Type B pancreatic cell (in vitro differentiated cells): ENCODE measurements at places on chromosomes 3 and 15.

DNA sequence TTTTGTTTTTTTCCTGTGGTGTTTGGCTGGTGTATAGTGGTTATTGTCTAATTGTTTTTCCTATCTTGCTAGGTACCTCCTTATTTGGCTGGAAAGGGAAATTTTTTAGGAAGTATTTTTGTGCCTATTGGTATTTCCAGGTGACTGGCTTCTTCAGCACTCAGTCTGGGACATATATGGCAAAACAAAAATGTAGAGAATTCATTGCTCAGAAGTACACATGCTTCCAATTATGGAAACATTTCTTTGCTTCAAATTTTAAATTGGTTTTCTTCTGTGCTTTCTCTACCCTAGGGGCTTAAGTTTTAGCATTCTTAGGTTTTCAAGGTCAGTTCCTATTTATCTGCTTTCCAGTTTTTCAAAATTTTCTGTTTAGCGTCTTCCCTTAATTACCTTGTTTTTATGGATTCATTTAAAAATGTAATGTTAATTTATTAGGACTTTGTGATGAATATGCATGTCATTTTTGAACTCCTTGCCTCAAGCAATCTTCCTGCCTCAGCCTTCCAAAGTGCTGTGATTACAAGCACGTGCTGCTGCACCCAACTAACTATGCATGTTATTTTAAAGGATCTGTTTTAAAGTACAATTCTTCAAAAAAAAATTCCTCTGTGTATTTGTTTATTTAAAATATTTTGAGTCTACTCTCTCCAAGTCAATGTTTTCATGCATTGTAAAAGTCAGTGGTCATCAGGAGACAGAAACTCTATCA is 231.9 kb upstream of the DPPA4 start:
- no peak for DNase-seq

GRCh38 chr3:139944256-139944910 is 9.4 kb downstream of the CLSTN2 start:
- no peak for DNase-seq

DNA sequence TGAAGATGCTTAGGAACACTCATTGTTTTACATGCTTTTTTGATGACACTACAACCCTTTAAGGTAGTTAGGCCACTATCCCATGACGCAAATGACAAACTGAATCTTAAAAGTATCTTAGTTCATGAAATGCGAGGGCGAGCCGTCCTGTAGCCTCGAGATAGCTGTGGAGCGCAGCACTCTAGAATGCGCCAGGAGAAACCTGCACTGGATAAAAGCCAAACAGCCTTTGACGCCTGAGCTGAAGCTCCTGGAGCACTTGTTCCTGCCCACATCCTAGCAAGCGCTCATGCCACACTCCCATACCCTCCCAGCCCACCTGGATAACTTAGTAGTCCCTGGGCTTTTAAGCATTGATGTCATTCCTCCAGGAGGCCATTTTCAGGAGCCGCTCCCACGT is 516.9 kb downstream of the GABRG3 start:
- DNase-seq: no peak

DNA sequence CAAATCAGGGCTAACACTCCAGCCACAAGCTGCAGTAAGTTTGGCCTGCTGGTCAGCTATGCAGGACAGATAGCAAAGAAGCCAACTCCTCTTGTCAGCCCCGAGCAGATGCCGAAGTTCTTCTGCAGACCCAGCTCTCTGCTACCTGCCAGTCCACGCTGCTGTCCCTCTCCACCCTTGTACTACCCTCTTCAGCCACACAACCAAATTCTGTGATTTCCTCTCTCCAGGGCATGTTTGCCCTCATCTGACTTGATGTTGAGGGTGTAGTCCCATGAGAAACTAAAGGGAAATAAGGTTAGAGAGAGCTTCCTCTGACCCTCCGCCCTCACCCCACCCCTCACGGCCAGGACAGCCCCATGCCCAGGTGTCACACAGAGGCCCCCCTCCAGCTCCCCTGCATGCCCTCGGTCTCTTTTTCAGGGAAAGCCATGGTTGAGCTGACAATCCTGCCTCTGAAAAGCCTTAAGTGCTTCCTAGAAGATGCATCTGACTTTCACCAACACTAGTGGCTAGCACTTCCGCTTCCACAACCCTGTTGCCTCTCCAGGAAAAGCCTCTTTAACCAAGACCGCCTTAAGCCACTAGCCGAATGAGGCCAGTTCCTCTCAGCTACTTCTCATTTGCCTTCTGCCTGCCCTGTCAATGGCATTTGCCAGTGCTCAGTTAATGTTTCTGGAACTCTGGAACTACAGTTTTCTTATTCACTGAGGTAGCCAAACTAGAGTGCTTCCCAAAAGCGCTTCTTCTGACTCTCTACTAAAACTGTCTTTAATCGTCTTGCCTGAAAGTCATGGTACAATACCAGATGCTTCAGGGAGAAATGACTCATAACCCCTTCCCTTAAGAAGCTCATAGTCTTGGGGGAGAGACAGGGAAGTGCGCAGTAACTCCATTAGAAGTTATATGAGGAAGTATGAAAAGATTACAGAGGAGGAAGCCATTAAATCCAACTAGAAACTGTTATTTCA is 300.4 kb upstream of the STT3B start:
- DNase-seq: no peak

GRCh38 chr15:87736401-87736800 is 520.1 kb downstream of the NTRK3 start:
- no peak for DNase-seq

- no peak for DNase-seq
These were observed 35.1 kb upstream of the SPTBN5 start for GRCh38 chr15:41928637-41929620.

DNA sequence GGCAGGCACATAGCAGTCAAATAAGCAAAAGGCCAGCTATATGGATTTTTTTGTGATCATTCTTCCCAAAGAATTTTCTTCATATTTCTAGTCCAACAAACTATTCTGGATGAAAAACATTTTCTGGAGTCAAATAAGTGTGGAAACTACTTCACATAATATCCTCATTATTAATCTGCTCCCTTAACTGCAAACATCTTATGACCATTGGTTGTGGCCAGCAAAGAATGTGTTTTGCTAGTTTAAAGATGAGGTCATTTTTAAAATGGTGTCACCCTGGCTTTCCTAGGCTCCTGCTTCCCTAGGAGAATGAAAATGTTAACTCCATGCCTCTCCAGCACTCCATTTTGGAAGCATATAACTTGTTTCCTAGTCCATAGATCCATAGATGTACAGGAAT is 118.8 kb downstream of the SST start:
- no peak for DNase-seq

DNA sequence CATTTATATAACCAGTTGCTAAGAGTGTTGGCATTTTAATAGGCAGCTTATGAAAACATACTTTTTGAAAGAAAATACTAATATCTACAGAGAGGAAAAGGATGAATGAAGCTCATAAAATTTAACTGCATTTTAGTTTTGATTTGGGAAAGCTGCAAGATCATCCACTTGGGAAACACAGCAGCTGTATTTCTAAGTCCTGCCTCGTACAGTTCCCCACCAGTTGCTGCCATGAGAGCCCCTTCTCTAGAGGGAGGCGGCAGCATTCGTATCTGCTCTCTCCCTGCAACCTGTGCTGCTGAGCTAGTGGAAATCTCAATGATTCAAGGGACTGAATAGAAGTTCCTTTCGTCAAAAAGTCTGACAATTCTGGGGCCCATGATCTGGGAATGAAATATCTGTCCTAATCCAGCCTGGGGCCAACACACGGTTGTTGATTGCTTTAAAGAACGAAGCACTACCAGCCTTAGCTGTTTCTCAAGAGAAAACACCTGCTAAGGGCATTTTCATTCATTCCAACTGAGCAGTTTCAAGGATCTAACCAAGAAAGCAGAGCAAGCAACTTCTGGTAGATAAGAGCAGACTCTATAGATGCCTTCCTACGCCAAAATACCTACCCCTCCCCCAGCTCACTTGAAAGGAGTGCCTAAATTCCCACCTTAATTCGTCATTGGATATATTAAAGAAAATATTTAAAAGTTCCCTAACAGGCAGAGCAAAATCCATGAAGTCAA is 223.7 kb downstream of the MAGI1 start:
- DNase-seq: no peak

DNA sequence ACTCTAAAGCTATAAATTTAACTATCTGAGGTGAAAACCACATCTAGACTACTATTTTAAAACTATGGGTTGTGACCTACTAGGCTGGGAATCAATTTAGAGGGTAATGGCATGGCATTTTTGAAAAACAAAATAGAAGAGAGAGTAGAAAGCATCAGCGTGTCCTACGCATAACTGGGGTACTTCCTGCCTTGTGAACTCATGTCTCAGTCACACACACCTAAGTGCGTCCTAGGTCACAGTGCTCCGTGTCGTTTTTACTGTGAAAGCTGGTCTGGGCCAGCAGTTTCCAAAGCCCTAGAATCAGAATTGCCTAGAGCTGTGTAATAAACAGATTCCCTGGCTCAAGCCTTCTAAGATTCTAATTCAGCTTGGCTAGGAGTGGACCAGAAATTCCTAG is 32.3 kb downstream of the RFT1 start:
- no peak for DNase-seq

DNA sequence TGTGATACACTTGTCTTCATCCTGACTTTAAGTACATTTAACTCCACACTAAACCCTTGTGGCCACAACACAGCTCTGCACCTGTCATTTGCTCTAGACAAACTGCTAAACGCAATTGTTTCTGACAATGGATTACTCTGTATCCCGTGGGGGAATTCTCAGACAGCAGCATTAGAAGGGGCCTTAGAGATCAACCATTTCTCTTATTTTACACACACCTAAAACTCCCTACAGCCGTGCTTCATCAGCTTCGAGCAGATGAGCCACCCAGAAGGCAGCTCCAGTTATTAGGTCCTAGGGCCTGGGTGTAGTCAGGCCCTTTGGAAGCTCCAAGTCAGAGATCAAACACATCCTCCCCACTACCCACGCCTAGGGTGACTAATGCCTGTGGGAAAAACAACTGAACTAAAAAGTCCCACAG is 1.3 kb upstream of the IL12A start:
- DNase-seq: no peak

GRCh38 chr3:194492001-194492400 is 5.2 kb upstream of the ATP13A3 start:
- no peak for DNase-seq

GRCh38 chr15:44736181-44736765 is at the start of gene TRIM69:
TRIM69 (plus strand) TSS chr15:44736528; CDS start chr15:44736705, 177 bp downstream.
- no peak for DNase-seq
